AG10803 (cell line): ENCODE measurements at places on chromosomes 1 and 21.

DNA sequence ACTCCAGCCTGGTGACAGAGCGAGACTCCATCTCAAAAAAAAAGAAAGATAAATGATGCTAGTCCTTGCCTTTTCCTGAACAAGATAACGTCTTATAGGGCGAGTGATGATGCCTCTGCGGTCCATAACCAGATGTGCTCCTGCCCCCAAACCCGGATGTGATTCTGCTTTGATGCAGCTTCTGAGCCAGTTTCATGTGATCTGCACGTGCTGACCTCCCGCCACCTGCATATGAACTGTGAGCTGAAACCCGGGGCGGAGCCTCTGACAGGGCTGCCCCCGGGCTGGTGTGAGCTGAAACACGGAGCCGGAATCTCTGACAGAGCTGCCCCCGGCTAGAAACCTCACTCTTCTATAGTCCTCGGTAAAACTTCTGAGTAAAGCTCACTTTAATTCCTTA is 1.3 kb downstream of the KRTAP12-4 start:
- no peak for DNase-seq

DNA sequence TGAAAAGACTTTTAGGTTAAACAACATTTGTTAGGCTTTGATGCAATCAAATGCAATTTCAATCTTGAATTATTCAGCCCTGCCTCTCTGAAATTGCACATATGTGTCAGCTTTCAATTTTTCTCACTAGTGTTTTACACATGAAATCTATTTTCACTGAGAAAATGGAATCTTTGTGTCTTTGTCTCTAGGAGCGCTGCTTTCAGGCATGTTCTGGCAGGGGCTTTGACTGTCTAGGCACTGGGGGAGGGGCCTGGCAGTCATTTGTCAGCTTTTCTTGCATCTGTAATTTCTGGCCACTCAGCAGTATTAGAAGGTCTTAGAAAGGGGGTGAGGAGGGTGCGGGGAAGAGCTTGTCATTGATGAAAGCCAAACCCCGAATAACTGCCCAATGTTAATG is 264.4 kb downstream of the PTPRC start:
- peak; percentile 64 for DNase-seq

DNA sequence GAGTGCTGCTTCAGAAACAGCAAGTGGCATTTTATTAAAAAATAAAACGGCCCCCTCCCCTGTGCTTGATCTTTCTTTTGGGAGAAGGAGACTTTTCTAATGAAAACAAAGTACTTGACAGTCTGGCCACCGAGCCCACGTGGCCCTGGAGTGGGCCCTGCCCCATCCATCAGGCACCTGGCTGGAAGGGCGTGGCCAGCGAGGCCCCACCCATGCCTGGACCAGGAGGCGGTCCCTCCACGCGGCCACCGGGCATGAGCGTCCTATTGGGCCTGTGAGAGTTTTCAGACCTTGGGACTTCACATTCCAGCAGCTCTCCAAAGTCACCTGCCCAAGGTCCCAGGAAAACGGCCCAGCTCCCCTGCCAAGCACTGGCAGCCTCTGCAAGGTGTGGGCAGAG is 144.7 kb downstream of the CASZ1 start:
- no peak for DNase-seq

DNA sequence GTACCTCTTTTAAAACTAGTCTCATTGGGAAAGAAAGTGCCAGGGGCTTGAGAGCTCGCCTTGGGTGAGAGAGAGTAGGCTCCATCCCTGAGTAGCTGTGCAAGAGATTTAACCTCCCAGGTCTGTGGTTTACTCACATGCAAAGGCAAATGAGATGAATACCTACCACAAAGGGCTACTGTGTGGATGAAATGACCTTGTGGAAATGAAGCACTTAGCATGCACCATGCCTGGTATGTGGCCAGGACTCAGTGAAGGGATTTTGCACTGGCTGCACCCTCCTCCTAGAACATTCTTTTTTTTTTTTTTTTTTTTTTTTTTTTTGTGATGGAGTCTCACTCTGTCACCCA is 120.3 kb downstream of the PROX1 start:
- DNase-seq = no peak

GRCh38 chr1:228988664-228989063 is 253.4 kb downstream of the RHOU start:
- DNase-seq = peak; percentile 57

DNA sequence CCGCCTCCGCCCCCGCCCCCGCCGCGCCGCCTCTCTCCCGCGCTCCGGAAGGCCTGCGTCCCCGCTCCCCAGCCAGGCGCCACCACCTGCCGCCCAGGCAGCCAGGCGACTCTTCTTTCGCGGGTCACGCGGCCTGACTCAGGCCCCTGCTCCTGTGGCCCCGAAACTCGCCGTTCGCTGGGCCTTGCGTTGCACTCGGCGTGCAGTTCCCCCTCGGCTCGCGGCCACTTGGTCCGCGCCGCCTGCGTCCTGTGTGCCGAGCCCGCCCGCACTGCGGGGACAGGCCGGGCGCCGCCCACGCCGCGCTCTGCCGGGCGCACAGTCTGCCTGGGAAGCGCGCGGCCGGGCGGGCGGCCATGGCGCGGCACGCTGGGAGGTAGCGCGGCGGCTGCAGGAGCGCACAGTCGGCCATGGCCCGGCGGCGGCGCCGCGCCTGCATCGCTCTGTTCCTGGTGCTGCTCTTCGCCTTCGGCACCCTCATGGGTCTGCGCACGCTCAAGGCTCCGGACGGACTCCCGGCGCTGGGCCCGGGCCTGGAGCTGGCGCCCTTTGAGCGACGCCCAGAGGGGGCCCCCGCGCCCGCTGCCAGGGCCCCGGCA is at the start of gene MANEAL:
Gene MANEAL, plus strand, starts transcription at position 75 of the 599 bp plus-strand sequence. Its CDS starts 336 bp downstream, at position 411.
- DNase-seq = peak; percentile 54

DNA sequence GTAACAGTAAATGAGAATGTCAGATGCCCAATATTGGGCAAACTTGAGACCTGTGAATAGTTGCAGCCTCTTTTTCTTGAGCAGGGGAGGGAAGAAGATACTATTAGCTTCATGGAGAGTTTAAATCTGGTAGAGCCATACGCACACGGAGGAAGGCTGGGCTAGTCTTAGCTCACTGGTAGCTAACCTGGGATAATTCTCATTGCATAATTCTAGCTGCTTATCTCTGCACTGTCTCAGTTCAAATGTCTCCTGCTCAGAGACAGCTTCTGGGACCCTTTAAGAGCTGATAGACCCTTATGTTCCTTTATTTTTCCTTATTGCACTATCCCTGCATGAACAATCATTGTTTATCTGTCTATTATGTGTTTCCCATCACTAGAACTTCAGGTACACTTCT is 8.4 kb downstream of the C1orf87 start:
- DNase-seq = no peak

GRCh38 chr1:54121482-54122134 is 31.2 kb downstream of the CDCP2 start:
- peak; percentile 65 for DNase-seq

DNA sequence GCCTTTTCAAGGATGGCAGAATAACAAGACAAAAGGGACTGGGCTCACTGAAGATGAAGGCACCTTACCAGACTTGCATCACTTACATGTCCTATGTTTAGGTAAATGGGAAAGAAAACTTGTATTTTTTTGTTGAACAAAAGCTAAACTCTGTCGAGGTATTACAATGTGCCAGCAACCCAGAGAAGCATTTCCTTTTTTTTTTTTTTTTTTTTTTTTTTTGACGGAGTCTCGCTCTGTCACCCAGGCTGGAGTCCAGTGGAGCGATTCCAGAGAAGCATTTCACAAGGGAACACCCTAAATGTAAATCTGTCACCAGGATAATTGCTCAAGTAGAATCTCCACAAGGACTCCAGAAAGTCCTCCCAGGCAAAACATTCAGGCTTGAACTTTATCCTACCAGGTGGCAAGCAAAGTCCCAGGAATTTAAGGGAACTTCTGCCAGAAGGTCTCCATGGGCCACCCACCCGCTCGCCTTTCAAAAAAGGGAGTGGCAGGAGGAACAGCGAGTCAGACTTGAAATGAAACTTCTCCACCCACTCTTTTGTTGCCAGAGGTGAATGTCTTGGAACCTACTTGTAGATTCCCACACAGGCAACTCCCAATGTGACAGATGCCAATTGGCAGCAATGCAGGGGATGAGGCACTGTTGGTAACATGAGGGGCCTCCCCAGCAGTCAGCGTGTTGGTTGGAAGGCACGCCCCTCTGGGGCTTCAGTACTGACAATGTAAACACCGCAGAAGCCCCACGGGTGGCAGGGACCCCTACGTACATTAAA is 125.0 kb downstream of the TIAM1 start:
- peak; percentile 61 for DNase-seq

DNA sequence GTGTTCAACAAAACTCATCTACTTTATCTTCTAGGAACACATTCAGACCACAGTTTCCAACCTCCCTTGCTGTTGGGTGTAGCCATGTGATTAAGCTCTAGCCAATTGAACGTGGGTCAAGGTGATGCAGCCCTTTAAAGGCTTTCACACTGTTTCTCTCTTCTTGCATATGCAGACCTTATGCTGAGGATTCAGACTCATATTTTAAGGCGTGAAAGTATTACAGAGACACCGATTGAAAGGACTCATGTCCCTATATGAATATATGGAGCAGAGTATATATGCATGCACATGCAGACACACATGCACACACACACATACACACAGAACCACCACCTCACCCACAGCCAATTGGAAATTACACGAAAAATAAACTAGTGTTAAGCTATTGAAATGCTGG is 214.3 kb upstream of the NR5A2 start:
- no peak for DNase-seq

DNA sequence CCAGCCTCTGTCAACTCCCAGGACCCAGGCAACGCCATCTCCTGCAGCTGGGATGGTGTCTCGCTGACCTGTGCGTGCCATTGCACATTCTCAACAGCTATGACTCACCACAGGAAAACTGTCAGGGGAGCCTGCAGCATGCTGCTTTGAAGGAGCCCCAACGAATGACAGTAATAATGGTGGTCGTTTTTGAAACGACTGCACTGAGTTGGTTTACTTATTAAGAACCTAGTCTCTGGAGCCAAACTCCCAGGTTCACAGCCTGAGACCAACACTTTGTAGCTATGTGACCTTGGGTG is 21.6 kb downstream of the TCEA3 start:
- peak; percentile 72 for DNase-seq

- no peak for DNase-seq
These were observed 24.0 kb downstream of the COQ8A start for GRCh38 chr1:226964068-226964425.

DNA sequence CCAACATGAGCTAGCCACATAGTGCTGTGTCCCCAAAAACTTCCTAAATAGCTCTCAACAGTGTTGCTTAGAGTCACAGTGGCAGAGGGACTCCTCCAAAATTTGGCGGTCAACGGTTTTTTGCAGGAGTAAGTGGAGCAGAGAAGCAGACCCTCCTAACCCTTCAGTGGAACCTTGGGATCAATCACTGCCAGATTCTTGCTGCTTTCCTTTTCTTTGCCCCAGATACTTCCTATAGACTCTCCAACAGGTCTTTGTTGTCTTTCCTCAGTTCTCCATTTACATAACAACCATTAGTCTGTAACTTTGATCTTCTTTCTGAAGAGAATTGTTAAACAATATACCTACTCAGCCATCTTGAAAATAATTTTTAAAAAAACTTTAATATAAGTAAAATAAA is 556.1 kb downstream of the BRINP3 start:
- no peak for DNase-seq

- peak; percentile 71 for DNase-seq
These were observed 44.8 kb downstream of the USP25 start for GRCh38 chr21:15774590-15774989.

GRCh38 chr1:107572674-107573211 is 392.2 kb downstream of the VAV3 start:
- peak; percentile 85 for DNase-seq

DNA sequence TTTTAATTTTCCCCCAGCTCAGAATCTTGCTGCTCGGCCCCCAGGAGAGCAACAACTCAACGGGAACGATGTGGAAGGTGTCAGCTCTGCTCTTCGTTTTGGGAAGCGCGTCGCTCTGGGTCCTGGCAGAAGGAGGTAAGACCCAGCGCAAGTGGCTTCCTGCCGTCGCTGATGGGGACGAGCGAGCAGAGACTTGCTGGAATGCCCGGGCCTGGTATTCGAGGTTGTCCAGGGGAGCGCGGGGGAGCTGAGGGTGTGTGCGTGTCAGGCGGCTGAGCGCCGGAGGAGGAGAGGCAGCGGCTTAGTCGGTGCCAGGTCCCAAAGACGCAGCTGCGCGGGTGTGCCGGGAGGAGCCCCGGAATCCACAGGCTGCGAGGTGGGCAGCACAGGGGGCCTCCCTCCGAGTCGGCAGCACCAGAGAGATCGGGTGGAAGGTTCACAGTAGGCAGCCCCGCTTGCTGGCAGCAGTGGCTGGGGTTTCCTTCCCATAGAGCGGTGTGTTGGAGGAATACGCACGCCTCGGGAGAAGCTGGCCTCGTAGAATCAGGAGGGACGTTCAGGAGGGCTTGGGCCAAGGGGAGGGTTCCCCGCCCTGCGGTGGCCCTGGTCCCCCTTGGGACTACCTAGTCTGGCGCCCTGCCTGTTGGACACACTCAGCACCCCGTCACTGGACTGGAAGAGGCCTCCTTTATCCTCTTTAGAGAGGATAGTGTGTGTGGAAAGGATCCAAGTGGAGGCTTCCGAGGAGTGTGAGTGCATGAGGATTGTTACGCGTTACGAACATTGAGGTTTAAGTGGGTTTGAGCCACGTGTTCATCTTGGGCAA is 547 bp downstream of the PDPN start:
- peak; percentile 82 for DNase-seq

- DNase-seq = peak; percentile 39
These were observed 54.9 kb downstream of the ENAH start for GRCh38 chr1:225597926-225598575.

GRCh38 chr21:44849616-44850130 is 23.8 kb downstream of the PTTG1IP start:
- no peak for DNase-seq

GRCh38 chr1:10225573-10225972 is 15.2 kb downstream of the KIF1B start:
- DNase-seq = peak; percentile 37

DNA sequence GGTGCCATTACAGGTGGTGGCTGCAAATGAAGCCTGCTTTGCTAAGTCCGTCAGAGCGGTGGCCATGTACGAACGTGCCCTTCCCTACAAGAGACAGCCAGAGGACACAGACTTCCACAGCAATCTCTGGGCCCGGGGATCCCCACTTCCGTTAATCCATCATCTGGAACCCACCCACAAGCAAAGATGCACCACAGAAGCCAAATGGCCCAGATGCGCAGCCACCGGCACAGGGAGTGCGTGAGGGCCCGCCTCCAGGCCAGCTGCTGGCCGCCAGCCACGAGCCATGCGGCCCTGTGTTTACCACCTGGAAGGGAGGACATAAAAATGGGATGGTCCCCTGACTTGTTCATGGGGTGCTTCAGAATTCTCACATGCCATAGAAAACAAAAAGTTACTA is 22.1 kb downstream of the MRAP start:
- no peak for DNase-seq
